ENCODE measurements at places on chromosomes 6 and 20.

GRCh38 chr6:33034554-33034953 lies 25.2 kb upstream of the HLA-DOA start:
- DNase-seq = no peak

- no peak for DNase-seq
Measured at GRCh38 chr6:157396026-157396425, 15.0 kb downstream of the ZDHHC14 start.

GRCh38 chr6:3744901-3745470 lies 6.5 kb downstream of the PXDC1 start:
- DNase-seq = no peak

GRCh38 chr20:9145142-9145541 lies 76.3 kb downstream of the PLCB4 start:
- DNase-seq = no peak

DNA sequence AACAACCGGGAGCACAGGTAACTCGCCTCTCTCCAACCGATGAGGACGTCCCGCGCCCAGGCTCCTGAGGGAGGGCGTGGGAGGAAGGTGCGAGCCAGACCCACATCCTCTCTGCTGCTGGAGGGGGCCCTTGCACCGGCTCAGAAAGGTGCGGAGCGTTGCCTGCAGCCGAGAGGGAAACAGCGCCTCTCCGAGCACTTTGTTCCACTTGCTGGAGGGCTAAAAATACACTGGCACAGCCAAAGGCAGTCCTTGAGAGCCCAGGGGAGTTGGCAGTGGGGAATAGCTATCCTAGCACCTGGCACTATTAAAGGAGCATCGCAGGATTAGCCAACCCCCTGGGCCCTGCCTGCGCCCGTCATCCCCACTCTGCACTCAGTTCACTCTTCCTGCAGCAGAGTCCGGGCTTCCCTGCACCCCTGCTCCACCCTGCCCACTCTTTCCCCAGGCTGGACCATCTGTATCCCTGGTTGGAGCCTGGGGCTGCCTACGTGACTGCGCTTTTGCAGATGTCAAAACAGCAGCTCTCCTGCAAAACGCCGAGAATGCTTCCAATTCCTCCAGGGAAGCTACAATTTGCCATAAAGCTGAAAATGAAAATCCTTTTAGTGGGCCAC lies 108.9 kb downstream of the SNX5 start:
- no peak for DNase-seq

GRCh38 chr6:153442096-153442495 lies 311.0 kb upstream of the RGS17 start:
- no peak for DNase-seq

- DNase-seq = no peak
Measured at GRCh38 chr20:46541229-46541935, 9.1 kb downstream of the OCSTAMP start.

DNA sequence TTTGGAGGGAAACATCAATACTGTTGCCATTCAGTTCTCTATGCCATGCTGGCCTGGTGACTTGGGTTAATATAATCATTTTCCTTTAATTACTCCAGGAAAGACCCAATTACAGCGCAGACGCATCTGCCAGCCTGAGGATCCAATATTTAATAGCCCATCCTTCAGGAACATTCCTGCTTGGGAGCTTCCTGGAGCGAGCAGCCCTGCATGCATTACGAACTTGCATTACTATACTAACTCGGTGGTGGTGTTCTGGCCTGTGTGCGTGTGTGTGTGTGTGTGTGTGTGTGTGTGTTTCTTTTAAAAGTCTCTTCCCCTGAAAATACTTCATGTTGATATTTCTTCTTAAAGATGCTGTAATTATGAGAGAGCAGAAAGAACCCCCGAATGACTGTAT lies 26.5 kb downstream of the PMEPA1 start:
- DNase-seq = no peak

- DNase-seq = no peak
Measured at GRCh38 chr6:23797041-23797440, 329.0 kb upstream of the NRSN1 start.

DNA sequence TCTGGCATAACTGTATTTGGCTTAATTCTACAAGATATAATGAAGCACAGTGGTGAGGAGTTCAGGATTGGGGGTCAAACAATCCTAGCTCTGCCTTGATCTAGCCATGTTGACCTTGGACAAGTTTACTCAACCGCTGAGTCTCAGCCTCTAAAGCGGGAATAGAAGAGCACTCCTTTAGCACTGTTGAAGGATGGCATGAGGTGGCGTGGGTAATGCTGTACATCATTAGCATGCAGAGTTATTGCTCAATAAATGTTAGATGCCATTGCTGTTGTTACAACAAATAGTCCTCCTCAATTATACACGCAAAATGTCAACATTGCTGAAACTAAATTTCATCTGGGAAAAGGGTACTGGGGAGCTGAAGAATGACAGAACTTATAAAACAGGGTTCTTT lies 78.6 kb downstream of the KIF13A start:
- no peak for DNase-seq

DNA sequence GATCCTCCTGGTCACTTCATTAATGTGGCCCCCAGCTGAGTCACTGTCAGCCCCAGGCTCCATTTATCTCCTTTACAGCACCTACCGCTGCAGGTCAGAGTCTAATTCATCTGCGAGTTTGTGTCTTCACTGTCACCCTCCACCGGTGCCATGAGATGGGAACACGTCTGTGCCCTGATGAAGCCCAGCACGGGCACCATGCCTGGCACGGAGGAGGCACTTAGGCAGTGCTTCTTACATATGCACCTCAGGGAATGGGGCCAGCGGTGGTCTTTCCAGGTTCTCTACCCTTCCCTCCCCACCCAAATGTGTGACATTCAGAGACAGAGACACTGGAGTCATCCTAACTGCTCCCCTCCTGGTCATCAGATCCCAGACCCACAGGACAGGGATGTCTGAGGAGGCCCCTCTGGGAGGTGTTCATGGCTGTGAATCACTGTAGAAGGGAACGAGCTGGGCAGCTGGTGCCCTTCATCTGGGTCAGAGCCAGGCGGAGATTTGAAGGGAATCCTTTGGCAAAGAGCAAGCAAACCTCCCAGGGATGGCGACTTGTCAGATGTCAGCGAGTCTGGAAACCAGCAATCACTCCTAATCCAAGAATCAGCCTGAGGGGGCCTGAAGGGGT lies 364.6 kb downstream of the PREX1 start:
- DNase-seq = no peak

Data from neural progenitor cell (in vitro differentiated cells).